Sigmoid colon (tissue), 7 donors: ENCODE measurements at places on chromosomes 7 and 10. TPM values are rescaled to one million over a fixed set of nuclear protein-coding genes. Genes with fewer than 3 reads are reported as not detected.

DNA sequence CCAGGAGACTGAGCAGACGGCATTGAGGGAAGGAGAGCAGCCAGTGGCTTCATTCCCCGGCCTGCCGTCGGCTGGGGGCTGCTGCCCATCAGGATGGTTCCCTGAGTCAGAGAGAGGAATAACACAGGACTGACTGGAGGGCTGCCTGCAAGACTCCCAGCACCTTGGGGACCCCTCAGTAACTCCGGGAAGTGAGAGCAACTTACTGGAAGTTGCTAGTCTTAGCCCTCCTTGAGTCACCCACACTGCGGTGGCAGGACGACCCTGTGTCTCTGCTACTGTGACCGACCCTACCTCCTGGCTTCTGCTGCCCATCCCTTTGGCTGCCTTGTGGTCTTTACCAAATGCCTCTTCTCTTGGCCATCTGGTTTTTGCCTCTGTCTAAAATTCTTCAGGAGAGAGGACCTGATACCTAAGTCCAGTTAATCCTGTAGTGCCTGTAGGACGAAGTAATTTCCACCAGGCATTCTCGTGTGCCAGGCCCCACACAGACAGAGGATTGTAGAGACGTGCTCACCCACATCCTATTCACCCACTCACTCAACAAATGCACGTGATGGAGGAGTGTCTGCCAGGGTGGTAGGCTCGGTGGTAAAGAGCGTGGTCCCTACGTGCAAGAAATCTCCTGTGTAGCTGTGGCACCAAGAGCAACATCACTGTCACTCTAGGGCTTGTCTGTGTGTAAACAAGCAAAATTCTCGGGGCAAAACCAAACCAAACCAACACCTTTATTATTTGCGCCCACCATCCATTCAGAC, 156.5 kb downstream of the PRKCQ start:
- no peaks in the 10 kb centered on the region for H3K4me1 ChIP-seq
- DNase-seq, result no peak
- H3K27ac ChIP-seq, result no peak overlapping the region
- H3K36me3 ChIP-seq, result no peaks in the 10 kb centered on the region

The CNNM1 gene
- total RNA-seq, result 2.2 TPM

- H3K4me3 ChIP-seq, result no peak overlapping the region
- no peaks in the 10 kb centered on the region for H3K4me1 ChIP-seq
- H3K27ac ChIP-seq, result no peak overlapping the region
- no peak for DNase-seq
- H3K27me3 ChIP-seq, result no peaks in the 10 kb centered on the region
These were observed 359.3 kb downstream of the PCLO start for GRCh38 chr7:82803411-82803810.

DNA sequence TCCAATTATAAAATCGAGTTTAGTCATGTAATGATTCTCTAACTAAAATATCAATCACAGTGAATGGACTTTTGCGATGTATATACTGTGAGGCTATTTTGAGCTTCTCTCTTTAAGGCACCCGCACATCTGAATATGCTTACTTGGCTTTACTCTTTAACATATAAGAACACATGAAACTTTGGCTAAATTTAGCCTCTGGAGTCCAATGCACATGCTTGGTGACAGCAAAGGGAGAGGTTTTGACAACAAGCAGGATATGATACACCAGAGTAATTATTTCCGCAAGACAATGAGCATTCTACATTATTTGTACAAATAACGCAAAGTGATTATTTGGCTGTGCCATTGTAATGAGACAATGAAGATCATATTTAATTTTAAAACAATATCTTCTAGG, 72.4 kb downstream of the ARID5B start:
- no peak overlapping the region for H3K4me3 ChIP-seq
- no peaks in the 10 kb centered on the region for H3K36me3 ChIP-seq
- no peaks in the 10 kb centered on the region for H3K4me1 ChIP-seq
- no peak for DNase-seq
- H3K27me3 ChIP-seq, result no peaks in the 10 kb centered on the region

The SPDYE6 gene
- not detected for total RNA-seq

- H3K36me3 ChIP-seq, result no peaks in the 10 kb centered on the region
- no peaks in the 10 kb centered on the region for H3K4me1 ChIP-seq
These were observed 291.2 kb downstream of the HGF start for GRCh38 chr7:81478664-81479063.

GRCh38 chr7:82760831-82761230, 317.3 kb upstream of the CACNA2D1 start:
- H3K4me1 ChIP-seq, result no peaks in the 10 kb centered on the region
- no peaks in the 10 kb centered on the region for H3K36me3 ChIP-seq
- H3K4me3 ChIP-seq, result no peak overlapping the region
- no peaks in the 10 kb centered on the region for H3K27me3 ChIP-seq
- H3K27ac ChIP-seq, result no peak overlapping the region
- DNase-seq, result no peak

DNA sequence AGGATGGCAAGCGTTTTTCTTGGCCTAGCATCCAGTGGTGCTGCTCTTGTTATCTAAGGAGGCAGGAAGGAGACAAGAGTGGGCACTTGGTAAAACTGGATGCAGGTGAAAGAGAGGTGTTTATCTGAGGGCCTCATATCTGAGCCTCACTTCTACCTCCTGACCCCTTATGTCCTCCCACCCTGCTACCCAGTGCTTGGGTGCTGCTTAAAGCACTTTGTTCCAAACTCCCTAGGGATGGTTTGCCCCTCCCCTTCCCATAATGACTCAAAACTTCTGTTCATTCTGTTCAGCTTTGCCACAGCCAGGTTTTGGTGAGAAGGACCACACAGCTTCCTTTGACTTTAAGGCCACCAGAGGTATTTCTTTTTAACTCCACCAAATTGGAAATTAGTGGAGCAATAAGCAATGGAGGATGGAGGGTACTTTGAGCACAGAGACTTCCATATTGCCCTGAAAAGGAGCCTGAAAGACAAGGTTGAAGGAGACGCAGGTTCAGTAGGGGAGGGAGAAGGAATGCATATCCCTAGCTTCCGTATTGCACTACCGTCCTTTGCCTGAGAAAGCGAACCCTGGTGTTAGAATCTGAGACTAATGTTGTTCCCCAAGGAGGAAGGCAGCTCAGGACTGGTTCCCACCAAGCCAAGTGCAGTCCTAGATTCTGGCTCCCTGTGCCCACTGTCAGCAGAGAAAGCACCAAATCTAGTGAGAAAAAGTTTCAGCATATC, 30.1 kb downstream of the ENTPD1 start:
- H3K4me3 ChIP-seq, result no peak overlapping the region
- peaks cover 24% of the 10 kb centered on the region for H3K4me1 ChIP-seq
- H3K27ac ChIP-seq, result no peak overlapping the region
- H3K27me3 ChIP-seq, result no peaks in the 10 kb centered on the region
- no peaks in the 10 kb centered on the region for H3K36me3 ChIP-seq

- H3K27me3 ChIP-seq, result no peaks in the 10 kb centered on the region
- peak overlapping the region; percentile 6 for H3K27ac ChIP-seq
- DNase-seq, result no peak
- H3K36me3 ChIP-seq, result no peaks in the 10 kb centered on the region
- H3K4me1 ChIP-seq, result peaks cover 4% of the 10 kb centered on the region
- no peak overlapping the region for H3K4me3 ChIP-seq
These were observed 46.7 kb upstream of the LOXL4 start for GRCh38 chr10:98314532-98315284.

DNA sequence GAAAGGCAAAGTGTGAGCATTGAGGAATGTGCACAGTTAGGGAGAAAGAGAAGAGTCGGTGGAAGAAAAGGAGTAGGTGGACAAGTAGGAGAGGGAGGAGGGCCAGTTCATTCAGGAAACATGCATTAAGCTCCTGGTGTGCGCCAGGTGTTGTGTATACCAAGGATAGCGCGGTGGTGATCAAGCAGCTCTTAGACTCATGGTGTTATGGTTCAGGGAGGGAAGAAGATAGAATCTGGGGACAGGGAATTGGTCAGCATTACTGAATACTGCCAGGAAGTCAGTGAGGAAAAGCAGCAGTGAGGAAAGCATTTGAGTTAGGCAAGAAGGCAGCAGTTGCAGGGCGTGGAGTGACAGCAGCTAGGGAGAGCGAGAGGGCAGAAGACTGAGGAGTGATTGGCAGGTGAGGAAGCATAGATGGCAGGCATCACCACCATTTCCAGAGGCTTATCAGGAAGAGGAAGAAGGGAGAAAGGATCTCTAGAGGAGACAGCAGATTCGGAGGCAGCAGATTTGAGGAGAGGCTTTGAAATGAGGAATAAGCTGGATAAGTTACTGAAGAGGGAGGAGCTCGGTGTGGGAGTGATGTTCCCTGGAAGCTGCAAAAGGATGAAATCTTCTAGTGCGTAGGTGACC, 265.6 kb downstream of the GFRA1 start:
- H3K4me1 ChIP-seq, result no peaks in the 10 kb centered on the region
- H3K27ac ChIP-seq, result no peak overlapping the region
- no peak overlapping the region for H3K4me3 ChIP-seq
- H3K27me3 ChIP-seq, result no peaks in the 10 kb centered on the region

The KCNIP2 gene
- total RNA-seq, result 3.3 TPM

The TWIST1 gene
- total RNA-seq, result 4.4 TPM

The TES gene
- total RNA-seq, result 361 TPM

The SEMA3E gene
- total RNA-seq, result 13.2 TPM

The FEZF1 gene
- not detected for total RNA-seq

- H3K27ac ChIP-seq, result no peak overlapping the region
- no peak overlapping the region for H3K4me3 ChIP-seq
- no peaks in the 10 kb centered on the region for H3K4me1 ChIP-seq
- no peaks in the 10 kb centered on the region for H3K27me3 ChIP-seq
These were observed 37.9 kb upstream of the DNAJB12 start for GRCh38 chr10:72392571-72392970.

DNA sequence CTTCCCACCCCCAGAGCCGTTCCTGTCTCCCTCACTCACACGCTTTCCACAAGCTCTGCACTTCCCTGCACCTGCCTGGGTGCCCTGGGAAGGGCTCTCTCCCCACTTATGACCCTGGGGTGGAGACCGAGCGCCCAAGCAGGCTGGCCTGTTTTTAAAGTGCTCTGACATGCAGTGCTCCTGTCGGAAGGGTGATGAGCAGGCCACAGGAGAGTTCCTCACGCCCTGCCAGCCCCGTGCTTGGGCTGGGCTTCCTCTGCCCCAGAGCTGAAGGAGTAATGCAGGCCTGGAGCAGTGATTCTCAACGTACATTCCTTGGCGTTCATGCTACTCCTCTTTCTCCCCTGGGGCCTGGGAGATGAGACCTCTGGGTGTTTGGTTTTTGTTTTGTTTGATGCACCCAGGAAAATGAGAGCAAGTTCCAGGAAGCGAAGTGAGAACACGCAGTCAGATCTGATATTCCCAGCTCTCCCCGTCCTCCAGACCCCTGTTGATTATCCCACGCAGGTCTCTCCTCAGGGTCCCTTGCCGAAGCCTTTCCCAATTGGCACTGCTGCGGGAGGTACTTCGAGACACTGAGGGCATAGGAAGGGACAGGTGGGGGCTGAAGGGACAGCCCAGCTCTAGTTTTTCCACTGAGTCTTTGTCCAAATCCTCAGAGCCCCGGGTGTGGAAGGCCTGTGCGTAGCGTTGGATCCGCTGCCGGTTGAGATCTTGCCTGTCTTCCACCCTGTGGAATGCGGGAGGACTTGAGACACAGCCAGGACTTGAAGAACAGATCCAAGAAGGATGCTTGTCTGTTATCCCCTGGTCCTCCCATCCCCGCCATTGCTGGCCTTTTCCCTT, 14.1 kb downstream of the TRPV6 start:
- H3K27me3 ChIP-seq, result no peaks in the 10 kb centered on the region
- DNase-seq, result no peak
- H3K4me3 ChIP-seq, result no peak overlapping the region
- no peaks in the 10 kb centered on the region for H3K36me3 ChIP-seq

The CYP2C19 gene
- total RNA-seq, result not detected

The H2BK1 gene
- not detected for total RNA-seq

DNA sequence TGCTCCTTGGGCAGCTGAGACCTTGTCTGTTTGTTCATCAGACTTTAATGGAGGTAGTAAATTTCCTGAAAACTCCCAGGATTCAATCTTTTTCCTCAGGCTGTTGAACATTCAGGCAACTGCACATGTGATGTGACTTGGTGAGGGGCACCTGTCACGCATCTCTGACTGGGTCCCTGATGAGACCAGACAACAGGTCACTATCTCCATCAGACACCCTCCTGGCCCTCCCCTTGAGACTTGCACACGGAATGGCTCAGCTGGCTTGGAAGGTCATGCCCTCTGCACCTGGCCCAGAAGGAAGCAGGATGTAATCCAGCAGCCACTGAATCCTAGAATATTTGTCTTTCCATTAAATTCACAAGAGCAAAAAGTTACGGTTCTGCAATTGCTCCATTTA, 15.9 kb downstream of the AQP1 start:
- peaks cover 24% of the 10 kb centered on the region for H3K4me1 ChIP-seq
- H3K27me3 ChIP-seq, result no peaks in the 10 kb centered on the region
- no peak overlapping the region for H3K4me3 ChIP-seq
- peaks cover 12% of the 10 kb centered on the region for H3K36me3 ChIP-seq
- H3K27ac ChIP-seq, result no peak overlapping the region
- peak; percentile 44 for DNase-seq

DNA sequence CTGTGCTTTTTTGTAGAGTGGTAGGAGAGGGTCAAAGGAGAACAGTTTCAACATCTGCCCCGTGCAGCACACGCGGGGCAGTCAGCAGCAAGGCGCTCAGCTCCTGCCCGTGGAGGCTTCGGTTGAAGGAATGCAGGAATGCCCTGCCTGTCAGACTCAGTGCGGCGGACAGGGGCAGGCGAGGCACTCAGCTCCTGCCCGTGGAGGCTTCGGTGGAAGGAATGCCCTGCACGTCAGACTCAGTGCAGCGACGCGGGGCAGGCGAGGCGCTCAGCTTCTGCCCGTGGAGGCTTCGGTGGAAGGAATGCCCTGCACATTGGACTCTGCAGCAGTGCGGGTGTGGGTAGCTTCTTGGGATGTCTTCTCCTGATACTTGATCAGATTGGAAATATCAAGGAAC, 37.0 kb downstream of the PPP2R2D start:
- H3K27ac ChIP-seq, result no peak overlapping the region
- peaks cover 17% of the 10 kb centered on the region for H3K4me1 ChIP-seq
- no peak overlapping the region for H3K4me3 ChIP-seq
- H3K36me3 ChIP-seq, result peaks cover 60% of the 10 kb centered on the region
- H3K27me3 ChIP-seq, result no peaks in the 10 kb centered on the region

The IQUB gene
- total RNA-seq, result 0.27 TPM

GRCh38 chr7:120272701-120273475, at the start of gene KCND2:
KCND2 (plus strand) TSS chr7:120273175.
- peak within 1 kb of the TSS; percentile 51 for H3K4me3 ChIP-seq
- H3K4me1 ChIP-seq, result peaks cover 10% of the 10 kb centered on the region
- H3K36me3 ChIP-seq, result no peaks in the 10 kb centered on the region

GRCh38 chr10:30962522-30962921, 69.1 kb downstream of the ZNF438 start:
- H3K27ac ChIP-seq, result no peak overlapping the region
- H3K4me3 ChIP-seq, result no peak overlapping the region

- H3K27me3 ChIP-seq, result no peaks in the 10 kb centered on the region
- peak; percentile 46 for DNase-seq
- H3K27ac ChIP-seq, result peak overlapping the region; percentile 69
- H3K4me3 ChIP-seq, result no peak overlapping the region
- no peaks in the 10 kb centered on the region for H3K36me3 ChIP-seq
- H3K4me1 ChIP-seq, result peaks cover 36% of the 10 kb centered on the region
These were observed 14.1 kb downstream of the CRYGN start for GRCh38 chr7:151425670-151426440.
